ENCODE measurements at places on chromosomes 2 and 18.

- no peak for DNase-seq
Measured at GRCh38 chr2:39858677-39859076, 79.6 kb upstream of the THUMPD2 start.

GRCh38 chr2:84527137-84528129 lies 11.1 kb downstream of the DNAH6 start:
- no peak for DNase-seq

GRCh38 chr2:81739966-81740365 lies 1435.4 kb upstream of the LRRTM1 start:
- no peak for DNase-seq

- DNase-seq = no peak
Measured at GRCh38 chr18:51498085-51498855, 300.8 kb upstream of the MEX3C start.

- DNase-seq = no peak
Measured at GRCh38 chr2:60741576-60741975, 14.5 kb upstream of the PAPOLG start.

GRCh38 chr2:46555011-46555410 lies 75.6 kb downstream of the TMEM247 start:
- DNase-seq = peak; percentile 56

DNA sequence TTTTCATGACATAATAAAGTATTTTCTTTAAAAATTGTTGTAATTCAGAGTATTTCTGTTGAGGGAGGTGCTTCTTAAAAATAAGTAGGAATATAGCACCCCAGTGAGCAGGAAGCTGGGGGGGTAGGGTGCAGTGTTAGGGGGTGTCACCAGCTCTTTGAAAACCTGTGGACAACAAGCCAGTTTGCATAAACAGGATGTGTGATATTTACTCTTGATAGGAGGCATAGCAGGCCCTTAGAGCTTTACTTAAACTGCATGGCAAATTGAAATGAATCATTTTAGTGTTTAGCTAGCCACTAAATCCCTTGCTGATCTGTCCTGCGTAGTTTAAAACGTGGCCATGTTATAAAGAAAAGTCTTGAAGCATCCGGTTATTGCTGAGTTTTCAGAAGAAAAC lies 8.4 kb downstream of the TGIF1 start:
- no peak for DNase-seq

DNA sequence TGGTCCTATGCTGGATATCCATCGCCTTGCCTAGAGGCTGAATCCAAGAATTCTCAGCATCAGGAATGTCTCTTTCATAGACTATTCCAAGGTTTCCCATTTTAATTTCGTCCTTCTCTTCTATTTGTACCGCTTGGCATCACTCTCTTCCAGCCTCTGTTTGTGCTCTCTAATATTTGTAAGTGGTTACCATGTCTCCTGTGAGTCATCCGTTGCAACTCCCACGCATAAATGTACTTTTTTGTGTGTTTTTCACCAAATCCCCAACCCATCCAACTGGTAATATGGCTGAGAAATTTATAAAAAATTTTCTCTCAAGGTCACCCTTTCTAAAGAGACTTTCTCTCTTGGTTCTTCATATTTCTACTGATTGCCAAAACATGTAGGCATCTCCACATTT lies 21.8 kb downstream of the COLEC12 start:
- DNase-seq = no peak

DNA sequence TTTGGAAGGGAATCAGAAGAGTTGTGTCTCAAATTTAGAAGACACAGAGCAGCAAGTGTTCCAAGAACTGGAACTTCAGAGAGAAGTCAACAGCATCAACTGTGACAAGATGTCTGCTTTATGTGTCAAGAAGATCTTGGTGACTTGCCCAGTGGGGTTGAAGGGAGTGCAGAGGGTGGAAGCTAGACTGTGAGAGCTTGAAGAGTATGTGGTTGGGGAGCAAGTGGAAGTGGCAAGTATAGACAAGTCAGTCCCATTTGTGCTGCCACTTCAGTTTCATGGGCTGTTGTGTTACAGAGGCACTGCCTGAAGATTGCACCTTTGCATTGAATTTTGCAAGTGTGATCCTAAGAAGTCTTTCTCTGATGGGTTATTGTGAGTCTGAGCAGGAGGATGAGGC lies 68.7 kb upstream of the MC2R start:
- DNase-seq = no peak

GRCh38 chr18:74694436-74694835 lies 96.8 kb downstream of the ZNF407 start:
- DNase-seq = no peak

DNA sequence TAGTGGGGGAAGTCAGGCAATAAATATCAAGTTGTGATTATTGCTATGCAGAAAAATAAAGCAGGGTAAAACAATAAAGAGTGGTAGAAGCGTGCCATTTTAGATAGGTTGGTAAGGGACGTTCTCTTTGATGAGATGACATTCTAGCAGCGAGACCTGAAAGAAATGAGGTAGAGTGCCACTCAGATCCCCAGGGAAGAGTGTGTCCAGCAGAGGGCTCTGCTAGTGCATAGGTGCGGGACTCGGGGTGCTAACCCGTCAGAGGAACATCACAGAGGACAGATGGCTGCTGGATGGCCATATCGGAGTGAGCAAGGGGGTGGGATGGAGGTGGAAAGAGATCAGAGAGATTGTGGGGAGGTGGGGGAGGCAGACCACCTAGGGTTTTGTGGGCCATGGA lies 16.3 kb upstream of the GTF2A1L start:
- DNase-seq = peak; percentile 35

GRCh38 chr2:201070948-201071478 lies 458 bp downstream of the HYCC2 start:
- no peak for DNase-seq

DNA sequence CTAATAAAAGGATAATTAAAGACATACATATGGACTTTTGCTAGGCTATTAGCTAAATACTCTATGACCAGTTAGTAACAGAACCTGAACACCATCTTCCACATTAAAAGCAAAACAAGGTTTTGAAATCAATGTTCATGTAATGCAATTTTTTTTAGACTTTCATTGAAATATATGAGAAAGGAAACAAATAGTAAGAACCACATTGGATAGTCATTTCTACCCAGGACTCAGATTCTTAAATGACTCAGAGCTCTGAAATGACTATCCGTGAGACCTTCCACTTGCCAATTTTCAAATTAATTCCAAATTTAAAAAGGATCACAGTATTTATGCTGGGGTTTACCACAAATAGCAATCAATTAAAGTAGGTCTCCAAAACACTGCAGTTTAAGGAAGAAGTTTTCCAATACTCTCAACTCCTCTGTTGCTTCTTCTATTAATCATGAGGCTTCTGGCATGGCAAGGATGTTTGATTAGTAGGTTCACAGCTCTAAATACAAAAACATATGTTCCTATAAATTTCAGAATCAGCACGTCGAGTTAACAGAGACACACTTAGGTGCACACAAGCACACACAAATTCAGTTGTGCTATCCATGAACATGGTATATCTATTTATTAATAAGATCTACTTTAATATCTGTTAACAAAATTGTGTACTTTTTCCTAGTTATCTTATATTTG lies 841.0 kb downstream of the RNF144A start:
- no peak for DNase-seq

Measured in NT2/D1 (cell line).